ENCODE measurements at places on chromosomes 3 and 15.
A peak's percentile ranks its signal among the peaks of the same experiment; 100 is the strongest.

GRCh38 chr3:97432914-97433313, 331.6 kb upstream of the ARL6 start:
- DNase-seq = no peak

GRCh38 chr15:52068004-52068615, 44.5 kb downstream of the BCL2L10 start:
- no peak for DNase-seq

DNA sequence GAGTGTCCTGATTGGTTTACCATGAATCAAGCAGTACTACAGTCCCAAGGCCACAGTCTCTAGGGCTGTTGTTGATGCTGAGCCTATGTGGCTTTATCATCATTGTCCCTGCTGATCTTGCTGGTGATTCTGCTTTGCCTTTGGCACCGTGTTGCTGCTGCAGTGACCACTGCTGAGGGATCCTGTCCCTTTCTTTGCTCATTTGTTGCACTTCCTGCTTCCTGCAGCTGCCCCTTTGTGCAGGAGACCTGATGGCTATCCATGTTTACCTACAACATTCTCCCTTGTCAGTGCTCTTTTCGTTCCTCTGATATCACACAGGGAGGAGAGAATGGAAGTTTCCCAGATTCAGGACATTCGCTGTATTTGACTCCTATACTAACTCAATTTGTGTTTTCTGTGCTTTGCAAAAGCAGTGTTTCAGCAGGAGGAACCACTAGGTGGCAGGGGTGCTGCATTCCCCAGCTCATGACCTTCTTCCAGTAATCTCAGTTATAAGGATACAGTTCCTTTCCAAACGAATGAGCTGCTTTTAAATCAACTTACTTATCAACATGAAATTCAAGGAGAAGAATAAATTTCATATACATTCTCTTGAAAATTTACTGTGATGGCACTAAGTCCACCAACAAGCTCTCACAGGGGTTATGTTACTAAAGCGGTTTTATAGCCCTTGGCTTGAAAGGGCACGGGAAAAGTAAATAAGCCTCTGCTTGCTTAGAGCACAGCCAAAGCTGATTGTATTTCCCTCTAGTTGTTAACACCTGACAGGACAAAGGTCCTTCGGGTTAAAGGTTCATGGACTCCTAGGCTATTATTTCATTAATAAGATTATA, 9.7 kb upstream of the THUMPD3 start:
- DNase-seq = peak; percentile 67

DNA sequence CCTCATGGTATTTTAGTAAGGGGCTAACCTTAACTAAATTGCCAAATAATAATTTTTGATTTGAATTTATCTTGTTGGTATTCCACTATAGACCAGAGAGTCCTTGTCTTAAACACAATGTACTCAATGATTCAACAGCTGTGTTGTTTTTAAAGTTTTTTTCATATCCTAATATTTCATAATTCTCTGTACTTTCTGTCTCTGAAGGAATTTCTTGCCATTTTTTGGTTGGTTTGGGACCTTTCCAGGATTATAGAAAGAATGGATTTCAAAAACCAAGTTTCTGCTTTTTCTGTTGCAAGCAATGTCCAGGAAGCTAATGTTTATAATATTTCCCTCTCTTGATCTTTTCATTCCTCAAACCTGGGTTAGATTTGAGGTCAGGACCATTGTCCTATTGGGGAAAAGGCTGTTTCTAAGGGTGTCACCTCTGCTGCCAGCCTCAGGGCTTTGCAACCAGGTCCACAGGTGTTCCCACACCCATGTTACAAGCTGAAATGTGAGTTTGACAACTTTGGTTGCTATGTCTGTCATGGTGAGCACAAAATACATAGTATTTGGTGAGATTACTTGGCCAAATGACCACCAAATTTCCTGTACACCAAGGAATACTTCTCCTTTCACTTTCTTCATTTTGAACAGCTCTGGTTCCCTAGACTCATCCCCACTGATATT, 363.7 kb upstream of the RGMA start:
- no peak for DNase-seq

DNA sequence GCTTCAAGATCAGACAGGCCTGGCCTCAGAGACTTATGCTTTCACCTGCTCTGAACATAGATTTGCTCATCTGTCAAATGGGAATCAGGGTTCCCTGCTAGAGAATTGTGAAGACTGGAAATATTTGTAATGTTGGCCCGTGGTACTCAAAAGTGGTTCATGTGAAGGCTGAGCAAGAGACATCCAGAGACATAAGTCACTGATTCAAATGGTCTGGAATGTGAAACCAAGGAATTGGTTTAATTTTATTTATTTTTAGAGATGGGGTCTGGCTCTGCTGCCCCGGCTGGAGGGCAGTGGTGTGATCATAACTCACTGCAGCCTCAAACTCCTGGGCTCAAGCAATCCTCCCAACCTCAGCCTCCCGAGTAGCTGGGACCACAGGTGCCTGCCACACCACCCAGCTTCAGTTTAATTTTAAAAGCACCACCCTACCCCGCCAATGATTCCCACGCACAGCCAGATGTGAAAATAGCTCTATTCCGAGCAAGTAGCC, 60.1 kb downstream of the DAPK2 start:
- DNase-seq = no peak

GRCh38 chr3:63597019-63597418, 55.5 kb upstream of the SNTN start:
- DNase-seq = no peak

DNA sequence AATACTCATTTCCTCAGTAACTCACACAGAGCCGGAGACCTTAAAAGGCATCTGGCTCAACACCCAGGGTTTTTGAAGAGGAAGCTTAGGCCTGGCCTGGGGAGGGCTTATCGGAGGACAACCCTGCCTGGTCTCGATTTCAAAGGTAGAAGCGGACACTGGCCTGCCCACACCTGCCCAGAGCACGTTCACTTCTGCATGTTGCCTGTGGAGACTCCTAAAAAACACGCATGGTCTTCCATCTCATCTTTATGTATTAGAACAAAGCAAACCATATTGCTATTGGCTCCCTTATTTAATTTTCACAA, 55.5 kb upstream of the FURIN start:
- no peak for DNase-seq

DNA sequence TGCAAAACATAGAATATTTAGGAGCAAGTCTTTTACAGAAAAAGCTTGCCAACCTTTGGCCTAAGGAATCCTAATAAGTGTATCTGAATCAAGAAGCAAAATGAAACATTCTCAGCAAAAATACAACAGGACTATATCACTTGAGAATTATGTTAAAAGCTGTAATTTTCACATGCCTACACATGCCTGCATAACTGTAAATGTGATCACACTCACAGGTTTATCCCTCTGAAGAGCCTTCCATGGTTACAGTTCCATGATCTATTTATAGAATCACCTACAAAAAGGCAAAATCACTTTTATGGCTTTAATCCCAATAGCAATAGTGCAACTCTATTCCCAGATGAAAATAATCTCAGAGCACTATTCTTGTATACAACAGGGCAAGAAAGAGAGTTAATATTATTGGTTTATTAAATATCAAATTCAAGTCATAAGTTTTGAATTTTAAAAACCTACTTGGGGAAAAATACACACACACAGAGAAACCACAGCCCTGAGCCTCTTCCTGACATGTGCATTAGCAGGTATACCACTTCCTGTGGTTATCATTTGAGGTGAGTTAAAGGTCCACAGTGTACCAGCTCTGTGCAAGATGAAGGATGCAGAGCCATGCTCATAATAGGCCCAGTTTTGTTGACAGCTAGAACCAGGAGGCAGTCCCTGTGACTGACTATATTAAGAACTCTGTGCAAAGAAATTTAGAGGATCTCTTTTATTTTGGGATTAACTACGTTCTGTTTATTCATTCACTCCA, 252.5 kb upstream of the TGFBR2 start:
- DNase-seq = no peak

DNA sequence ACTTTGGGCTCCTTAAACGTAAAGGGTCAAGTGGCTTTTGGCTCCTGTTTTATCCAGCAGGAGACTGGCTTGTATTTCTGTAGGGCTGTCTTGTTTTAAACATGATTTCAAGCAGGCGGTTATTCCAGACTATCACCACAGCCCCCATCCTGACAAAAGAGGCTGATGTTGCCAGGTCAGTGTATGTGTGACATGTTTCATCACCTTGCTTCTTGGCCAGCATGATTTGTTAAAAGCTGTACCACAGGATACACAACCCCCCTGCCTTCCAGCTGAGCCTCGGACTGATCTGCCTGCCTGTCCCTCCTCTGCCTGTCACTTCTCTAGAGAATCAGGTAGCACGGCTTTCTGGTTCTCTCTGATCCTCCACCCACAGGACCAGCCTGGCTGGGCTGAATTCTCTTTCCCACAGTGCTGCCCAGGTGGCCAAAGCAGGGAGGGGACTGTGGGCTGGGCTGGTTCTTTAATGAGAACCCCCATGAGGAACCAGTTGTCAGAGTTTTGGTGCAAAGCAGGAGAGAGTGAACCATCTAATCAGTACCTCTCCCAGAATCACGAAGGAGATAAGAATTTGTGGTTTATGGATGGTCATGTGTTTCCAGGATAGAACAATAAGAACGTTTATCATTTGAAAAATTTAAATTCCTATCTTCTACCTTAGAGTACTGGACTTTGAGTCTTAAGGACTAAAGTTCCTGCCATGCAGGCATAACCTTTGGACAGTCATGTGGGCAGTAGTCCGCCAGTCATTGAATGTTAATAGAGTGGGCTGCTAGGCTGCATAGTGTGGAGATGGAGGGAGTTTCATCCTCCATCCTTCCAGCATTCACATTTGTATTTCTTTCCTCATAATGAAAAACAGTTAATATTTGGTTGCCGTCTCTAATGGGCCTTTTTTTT, 8.8 kb downstream of the ABHD6 start:
- DNase-seq = no peak

GRCh38 chr15:63469984-63470383, 34.4 kb upstream of the USP3 start:
- DNase-seq = no peak

DNA sequence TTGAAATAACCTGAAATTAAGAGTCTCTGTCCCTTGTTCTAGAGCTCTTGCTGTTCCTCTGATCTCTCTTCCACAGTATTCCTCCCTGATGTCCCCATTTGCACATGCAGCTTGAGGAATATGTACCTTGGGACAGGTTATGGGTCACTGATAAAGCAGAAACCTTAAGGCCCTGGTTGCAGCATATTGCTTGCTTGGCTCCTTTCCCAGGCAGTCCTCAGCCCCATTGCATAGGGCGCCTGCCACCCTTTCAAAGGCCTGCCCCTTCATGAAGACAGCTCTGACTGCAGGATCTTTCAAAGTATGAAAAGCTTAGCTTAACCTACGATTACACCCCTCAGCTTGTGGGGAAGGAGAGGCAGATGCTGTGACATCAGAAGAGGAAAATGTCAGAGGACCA, 51.6 kb downstream of the WDR76 start:
- no peak for DNase-seq

GRCh38 chr15:68682330-68682729, 103.5 kb downstream of the CORO2B start:
- no peak for DNase-seq

DNA sequence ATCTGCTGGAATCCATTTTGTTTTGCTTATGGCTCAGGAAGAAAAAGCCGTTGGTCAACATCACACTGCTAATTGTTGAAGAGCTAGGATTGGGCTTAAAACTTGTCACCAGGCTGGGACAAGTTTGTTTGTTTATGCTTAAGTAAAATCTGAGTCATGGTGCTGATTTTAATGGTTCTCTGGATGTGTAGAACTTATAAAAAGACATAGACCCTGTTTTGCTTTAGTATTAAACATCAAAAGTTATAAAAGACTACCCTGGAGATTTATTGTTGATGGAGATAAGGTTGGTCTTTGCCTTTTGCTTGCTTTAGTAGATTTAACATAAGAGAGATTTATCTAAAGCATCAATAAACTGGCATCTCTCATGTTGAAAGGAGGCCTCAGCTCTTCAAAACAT, 348.2 kb upstream of the GOLIM4 start:
- DNase-seq = no peak

DNA sequence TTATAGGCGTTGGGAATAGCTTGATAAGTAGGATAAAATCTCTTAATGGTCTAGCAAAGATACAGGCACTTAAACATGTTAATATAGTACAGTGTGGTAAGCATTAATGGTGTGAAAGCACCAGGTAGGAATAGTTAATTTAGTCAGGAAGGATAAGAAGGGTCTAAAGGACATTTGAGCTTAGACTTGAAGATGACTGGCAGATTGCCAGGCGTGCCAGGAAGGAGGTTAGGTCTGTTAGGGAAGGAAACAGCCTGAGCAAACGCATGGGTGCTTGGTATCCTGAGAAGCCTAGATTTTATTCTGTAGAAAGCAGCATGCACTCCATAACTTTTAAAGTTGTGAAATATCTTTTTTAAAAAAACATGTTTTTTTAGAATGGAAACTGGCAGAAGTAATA, 17.7 kb downstream of the SEC62 start:
- no peak for DNase-seq

DNA sequence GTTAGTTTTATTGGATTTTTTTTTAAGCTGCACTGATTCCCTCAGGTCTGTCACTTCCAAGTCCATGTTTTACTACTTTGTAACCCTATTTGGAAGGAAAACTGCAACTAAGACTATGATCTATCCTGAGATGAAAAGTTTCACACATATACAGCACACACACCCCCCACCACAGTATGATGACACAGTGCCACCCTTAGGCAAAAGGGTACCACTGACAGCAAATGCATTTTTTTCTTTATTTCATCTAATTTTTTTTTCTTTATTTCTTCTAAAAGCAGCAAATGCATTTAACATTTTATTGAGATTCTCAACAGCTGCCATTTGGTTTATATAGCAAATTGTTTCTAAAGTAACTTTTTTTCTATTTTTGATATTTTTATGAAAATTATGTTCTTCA, 21.2 kb downstream of the NGRN start:
- no peak for DNase-seq

DNA sequence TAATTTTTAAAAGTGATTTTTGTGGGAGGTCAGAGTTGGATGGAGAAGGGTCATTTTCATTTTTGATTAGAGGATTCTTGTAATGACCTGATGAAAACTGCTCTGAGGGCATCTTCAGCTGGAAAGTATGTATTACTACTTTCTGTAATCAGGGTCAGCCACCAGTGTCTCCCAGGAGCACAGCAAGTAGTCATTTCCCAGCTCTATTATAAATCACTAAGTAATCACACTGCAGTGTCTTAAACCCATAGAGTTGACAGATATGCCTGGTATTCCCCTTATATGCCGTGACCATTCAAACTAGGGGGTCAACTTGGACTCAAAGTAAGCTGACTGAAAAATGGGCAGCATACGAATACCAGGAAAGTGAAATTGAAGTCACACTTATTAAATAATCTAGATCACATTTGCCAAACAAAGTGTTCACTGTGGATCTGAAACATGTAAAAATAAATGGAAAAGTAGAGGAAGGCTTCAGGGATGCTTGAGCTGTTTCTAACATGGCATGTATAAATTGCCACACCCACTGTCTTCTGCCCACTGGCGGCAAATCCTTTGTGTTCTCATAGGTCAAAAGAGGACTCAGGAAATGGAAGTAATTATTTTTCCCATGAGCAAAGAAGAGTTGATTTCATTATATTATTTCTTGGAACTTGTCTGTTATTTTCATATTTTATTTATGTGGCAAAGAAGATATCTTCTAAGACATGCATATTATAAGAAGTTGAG, 105.7 kb downstream of the MBNL1 start:
- no peak for DNase-seq

All from prostate gland (tissue), 2 donors.